ENCODE measurements at places on chromosomes 13 and 19. TPM values are rescaled to one million over a fixed set of nuclear protein-coding genes. Genes with fewer than 3 reads are reported as not detected.

PTPRS gene
- 29.2 TPM for total RNA-seq

SYNGR4 gene
- total RNA-seq, result 3.6 TPM

ELSPBP1 gene
- not detected for total RNA-seq

PNPLA6 gene
- 34.6 TPM for total RNA-seq

ZBTB32 gene
- not detected for total RNA-seq

FCAR gene
- not detected for total RNA-seq

NPAS1 gene
- total RNA-seq, result 6.8 TPM

TBXA2R gene
- total RNA-seq, result 0.99 TPM

TMEM259 gene
- total RNA-seq, result 117 TPM

SELENOV gene
- total RNA-seq, result not detected

KLK1 gene
- total RNA-seq, result not detected

ZNF90 gene
- not detected for total RNA-seq

C5AR1 gene
- 1.5 TPM for total RNA-seq

SLC15A1 gene
- total RNA-seq, result 0.03 TPM

FFAR3 gene
- total RNA-seq, result not detected

NDUFA7 gene
- total RNA-seq, result 94.5 TPM

NLRP7 gene
- 0.05 TPM for total RNA-seq

DUXA gene
- not detected for total RNA-seq

NFILZ gene
- total RNA-seq, result not detected

CD320 gene
- total RNA-seq, result 89.4 TPM

CEACAM21 gene
- total RNA-seq, result not detected

SLC25A42 gene
- total RNA-seq, result 1.0 TPM

ZNF491 gene
- not detected for total RNA-seq

GPR42 gene
- not detected for total RNA-seq

VSTM1 gene
- 1.2 TPM for total RNA-seq

CYP2A6 gene
- total RNA-seq, result not detected

ZNF222 gene
- total RNA-seq, result 3.8 TPM

CIC gene
- 46.2 TPM for total RNA-seq

ZNF724 gene
- total RNA-seq, result 0.83 TPM

PBX4 gene
- total RNA-seq, result 1.9 TPM

PRSS57 gene
- 0.23 TPM for total RNA-seq

GRIK5 gene
- 0.48 TPM for total RNA-seq

IRGC gene
- not detected for total RNA-seq

SOHLH2 gene
- total RNA-seq, result not detected

MAP4K1 gene
- total RNA-seq, result 0.62 TPM

C19orf18 gene
- not detected for total RNA-seq

SMIM44 gene
- not detected for total RNA-seq

CYP2S1 gene
- 19.9 TPM for total RNA-seq

NXNL1 gene
- total RNA-seq, result not detected

F2RL3 gene
- not detected for total RNA-seq

ACOD1 gene
- total RNA-seq, result not detected

TPTE2 gene
- total RNA-seq, result not detected

KLK5 gene
- total RNA-seq, result not detected

VAV1 gene
- 6.8 TPM for total RNA-seq

ZNF85 gene
- 0.24 TPM for total RNA-seq

CYP4F8 gene
- not detected for total RNA-seq
